Activated CD4-positive, alpha-beta T cell treated with anti-CD3 and anti-CD28 coated beads, Interleukin-2, Interleukin-4, amounts not matched to agents 100 ng/mL and 50 ng/mL, durations not matched to agents 16 hours and 8 hours (primary cell): ENCODE measurements at places on chromosomes 4 and X.
A peak's percentile ranks its signal among the peaks of the same experiment; 100 is the strongest.

DNA sequence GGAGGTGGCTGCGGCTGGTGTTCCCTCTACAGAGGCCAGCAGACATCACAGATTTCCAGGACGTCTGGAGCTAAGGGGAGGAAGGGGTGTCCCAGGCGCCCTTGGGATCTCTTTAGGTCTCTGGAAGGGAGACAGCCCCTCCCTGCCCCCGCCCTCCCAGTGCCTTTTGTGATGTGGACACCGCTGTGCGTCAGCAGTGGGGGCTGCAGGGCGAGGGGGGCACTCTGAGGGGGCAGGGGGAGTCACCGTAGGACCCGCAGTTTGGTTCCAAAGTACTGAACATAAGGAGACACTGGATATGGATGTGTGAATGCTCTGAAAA is 25.6 kb upstream of the MXD4 start:
- DNase-seq: no peak

DNA sequence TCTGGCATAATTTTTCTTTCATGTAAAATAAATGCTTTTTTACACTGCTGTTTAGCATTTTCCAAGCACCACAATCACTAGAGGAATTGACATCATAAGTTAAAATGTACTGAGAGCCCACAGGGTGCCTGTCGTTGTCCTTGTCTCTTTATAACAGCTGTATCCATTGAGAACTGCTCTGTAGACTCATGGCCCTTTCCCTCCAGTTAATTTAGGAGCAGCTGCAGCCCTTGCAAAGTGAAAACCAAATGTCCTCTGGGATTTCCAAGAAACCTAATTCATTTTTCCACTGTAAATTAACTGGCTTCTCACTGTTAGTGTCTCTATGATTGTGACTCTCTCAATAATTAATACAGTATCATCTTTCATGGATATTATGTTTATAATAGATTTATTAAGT is 185.9 kb downstream of the SLC4A4 start:
- no peak for DNase-seq

DNA sequence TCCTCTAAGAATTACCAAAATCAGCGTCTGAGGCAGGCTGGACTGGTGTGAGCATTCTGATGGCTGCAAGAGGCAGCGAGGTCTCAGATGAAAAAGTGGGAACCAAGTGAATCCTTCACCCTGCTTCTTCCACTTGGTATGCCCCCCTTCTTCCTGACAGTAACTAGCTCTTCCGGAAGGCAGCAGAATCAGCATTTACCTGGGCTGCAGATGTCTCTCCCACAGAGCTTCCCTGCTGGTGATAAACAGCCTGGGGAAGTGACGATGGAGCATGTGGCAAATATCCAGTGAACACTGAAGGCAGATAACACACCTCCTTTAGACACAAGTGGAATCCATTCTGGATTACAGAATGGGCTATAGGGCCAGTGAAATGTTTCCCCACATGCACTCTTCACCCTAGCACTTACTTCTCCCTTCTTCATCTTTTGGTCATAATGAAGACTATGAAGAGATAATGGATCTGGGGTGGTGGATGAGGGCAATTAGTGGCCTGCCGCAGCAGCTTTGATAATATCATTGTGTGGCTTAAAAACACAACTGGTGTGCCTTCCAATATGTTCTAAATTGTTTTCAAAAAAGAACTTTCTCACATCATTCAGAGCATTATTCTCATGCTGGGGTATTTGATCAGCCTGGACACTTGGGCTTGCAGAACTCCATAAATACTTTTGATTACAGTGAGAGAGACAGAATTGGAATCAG is 60.8 kb upstream of the TBC1D9 start:
- no peak for DNase-seq

- DNase-seq: no peak
Measured at GRCh38 chrX:55624403-55624802, 1.2 kb downstream of the FOXR2 start.

DNA sequence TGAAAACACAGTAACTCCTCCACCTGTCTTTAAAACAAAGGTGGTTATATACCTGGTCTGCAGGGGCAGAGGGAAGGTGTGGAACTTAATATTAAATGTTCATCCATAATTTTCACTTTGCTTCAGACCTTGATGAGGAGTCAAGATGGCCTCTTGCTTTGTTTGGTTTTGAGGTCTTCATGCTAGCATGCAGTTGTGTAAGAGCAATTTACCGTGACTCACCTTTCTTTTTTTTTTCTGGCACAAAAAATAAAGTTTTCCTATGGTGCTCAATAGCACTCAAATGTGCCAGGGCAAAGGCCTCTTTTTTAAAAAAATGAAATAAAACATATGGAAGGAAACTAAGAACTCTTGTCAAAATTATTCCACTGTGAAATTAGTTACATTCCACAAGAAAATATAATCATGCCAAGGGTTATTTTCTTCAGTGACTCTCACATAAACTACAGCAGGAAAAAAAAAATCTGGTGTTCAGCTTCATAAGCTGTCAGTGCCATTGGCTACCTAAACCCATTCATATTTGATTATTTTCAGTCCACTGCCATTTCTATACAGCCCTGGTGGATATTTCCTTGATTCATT is 128.2 kb downstream of the SLC7A11 start:
- DNase-seq: no peak

DNA sequence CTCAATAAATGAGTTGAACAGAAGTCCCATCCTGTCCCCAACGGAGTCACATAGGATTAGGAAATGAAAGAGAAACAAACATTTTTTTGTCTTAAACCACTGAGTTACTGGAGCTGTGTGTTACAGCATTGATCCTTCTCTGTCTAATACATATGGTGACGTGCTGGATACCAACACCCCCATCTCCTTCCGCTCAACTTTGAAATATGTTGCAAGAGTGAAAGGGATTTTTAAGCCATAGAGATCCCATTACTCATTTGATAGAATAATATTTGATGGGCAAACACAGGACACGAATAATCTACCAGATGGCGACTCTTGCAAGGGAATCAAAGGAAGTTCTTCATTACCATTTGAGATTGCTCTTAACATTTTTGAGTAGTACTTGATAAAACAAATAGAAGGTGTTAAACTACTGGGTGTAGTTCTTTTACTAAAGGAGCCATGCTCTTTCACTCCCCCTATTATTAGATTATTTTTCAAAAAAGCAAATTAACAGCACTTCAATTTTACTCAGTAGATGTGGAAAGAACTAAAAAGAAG is 140.5 kb downstream of the PACRGL start:
- no peak for DNase-seq

GRCh38 chrX:15194146-15194545 is 75.7 kb downstream of the ASB9 start:
- no peak for DNase-seq

DNA sequence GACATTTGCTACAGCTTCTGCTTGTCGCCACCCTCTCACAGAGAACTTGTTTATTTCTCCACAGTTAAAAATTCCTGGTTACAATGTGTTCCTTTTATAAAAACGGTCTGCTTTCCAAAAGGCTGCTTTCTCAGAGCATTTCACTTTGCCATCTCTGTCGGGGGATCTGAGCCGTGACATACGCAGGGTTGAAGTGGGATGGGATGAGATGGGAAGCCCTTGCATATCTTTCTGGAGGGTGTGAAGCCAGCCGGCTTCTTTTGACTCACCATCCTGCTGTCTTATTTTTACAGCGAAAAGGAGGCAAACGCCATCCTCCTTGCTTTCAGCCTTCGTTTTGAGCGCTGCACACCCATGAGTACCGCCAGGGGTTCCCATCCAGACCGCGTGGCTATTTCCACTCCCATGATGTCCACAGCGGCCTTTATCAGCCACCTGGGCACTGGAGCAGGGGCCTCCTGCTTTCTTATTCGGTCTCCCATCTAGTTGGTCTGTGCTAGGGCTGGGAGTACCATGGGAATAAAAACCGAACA is 99.8 kb upstream of the GATB start:
- DNase-seq: no peak

GRCh38 chrX:148574237-148574973 is 74.0 kb downstream of the AFF2 start:
- DNase-seq: no peak

DNA sequence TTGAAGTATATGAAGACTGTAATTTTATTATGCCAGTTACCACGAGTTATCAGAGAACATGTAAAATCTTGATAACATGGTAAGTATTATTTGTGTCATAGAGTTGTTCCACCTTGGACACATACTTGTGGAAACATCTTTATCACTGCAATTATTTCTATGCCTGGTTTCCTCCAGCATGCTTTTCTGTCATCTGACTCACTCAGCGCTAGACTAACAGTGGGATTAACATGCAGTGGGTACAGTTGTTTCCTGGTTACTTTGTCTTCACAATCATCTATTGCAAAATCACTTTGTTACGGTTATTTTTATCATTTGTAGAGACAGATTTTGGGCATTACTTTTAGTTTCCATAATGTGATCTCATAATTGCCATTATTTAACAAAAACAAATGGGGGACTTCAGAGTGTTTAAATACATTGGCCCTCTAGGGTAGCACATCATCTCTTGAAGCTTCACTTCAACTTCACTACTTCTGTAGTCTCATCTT is at the start of gene STATH:
Gene STATH (plus strand): TSS at position 441 of the 491 bp plus-strand sequence. CDS start 2,472 bp downstream, outside the sequence.
- no peak for DNase-seq

- no peak for DNase-seq
Measured at GRCh38 chr4:73692701-73693100, 47.7 kb upstream of the CXCL8 start.

GRCh38 chr4:22739968-22740367 is 47.2 kb downstream of the GBA3 start:
- DNase-seq: no peak

- DNase-seq: no peak
Measured at GRCh38 chr4:119010909-119011606, 122.4 kb downstream of the SYNPO2 start.

DNA sequence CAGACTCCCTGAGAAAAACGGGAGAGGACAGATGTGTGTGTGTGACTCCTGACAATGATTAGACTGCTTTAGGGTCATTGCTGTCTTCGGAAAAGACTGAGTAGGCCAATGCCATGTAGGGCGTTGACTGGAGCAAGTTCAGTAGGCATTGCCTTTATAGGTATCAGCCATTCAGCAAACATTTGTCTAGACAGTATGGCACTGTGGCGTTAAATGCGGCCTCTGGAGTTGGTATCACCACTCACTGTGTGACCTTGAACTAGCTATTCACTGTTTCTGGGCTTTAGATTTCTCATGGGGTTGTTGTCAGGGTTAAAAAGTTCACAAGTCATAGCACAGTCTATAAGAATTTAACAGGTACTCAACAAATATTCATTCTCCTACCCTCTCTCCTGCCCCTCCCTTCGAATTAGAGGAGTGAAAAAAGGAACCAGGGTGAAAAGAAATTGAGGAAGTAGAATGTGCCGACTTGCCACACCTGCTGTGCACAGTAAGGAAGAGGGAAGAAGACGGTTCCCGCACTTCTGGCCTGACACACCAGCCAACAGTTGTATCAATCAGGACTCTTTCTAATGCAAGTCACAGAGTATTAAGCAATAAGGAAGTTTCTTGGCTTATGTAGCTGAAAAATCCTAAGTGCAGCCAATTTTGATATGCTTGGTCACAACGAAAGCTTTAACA is 83.2 kb upstream of the PLAC8 start:
- no peak for DNase-seq

DNA sequence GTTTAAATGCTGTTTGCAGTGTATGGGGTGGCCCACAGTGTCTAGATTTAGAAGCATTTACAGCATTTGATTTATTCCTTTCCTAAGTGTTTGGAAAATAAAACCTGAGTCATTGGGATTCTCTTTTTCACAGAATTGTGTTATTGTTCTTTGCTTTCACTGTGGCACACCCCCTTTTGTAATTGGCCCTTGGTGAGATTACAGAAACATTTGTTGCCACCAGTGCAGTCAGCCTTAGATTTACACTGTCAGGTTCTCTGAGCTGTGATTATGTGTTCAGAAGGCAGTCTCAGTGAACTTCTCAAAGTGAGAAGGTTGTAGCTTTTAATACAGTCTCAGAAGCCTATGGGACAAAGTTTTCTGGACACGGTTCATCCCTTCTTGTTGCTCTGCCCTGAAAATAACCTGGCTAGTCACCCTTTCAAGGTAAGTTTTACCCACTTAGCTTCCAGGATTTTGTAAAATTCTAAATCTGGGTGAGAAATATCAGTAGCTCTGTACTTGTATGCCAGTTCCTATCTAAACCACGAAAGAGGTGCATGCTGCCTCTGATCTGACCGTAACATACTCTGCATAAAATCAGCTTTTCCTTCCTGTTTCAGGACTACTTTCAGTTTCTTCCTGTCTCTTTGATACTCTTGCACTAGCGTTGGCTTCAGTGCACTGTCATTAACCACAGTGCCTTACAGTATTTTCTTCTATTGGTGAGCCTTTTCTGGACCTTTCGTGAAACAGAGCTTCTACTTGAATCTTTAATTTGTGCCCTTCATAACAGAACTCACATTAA is 12.6 kb downstream of the RUFY3 start:
- peak; percentile 82 for DNase-seq

- DNase-seq: no peak
Measured at GRCh38 chr4:71866212-71866885, 82.5 kb upstream of the GC start.

- DNase-seq: no peak
Measured at GRCh38 chrX:9033989-9034388, at the start of gene FAM9B. FAM9B (minus strand) TSS chrX:9034127; CDS start chrX:9032986, 1,141 bp downstream.

DNA sequence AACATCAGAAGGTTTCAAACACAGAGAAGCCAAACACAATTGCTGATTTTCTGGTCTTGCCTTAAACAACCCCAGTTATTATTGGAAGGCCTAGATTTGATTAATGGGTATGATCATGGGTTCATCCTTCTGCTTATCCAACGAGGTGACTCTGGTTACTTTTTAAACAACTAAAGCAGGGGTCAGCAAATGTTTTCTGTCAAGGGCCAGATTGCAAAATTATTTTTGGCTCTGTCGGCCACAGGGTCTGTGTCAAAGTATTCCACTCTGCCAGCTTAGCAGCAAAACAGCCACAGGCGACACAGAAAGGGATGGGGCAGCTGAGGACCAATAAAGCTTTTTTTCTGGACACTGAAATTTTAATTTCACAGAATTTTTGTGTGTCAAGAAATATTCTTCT is 249.1 kb upstream of the STS start:
- DNase-seq: no peak

GRCh38 chr4:125520258-125520990 is 205.7 kb downstream of the FAT4 start:
- DNase-seq: no peak

GRCh38 chr4:185210102-185210981 is 944 bp downstream of the SNX25 start:
- no peak for DNase-seq
